ENCODE measurements at places on chromosomes 7 and 10.

DNA sequence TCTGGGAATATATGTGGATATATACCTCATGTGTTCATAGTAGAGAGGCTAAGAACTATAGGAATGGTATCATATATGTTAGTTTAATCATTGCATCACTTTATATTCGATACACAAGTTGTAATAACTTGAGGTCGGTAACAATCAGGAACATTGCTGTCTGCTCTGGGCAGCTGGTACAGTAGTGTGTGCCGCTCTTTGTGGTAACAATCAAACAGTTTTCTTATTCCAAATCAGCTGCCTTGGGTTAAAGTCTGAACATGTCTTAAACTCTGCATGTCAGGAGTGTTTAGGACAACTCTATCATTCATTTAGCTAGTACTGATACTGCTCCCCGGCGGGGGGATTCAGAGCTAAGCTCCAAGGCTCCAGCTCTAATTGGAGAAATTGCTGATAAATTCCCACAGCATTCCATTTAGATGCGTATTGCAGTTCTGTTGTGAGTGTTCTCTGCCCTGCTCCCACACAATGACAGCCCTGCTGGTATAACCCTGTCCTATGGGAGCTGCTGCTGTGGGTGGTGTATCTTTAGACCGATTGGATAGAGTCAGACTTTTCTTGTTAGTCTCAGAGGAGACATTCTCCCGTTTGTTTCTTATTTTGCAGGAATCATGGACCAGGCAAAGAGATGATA is 707.5 kb upstream of the FZD8 start:
- no peak for DNase-seq

GRCh38 chr10:132685921-132686680 is 99.8 kb downstream of the NKX6-2 start:
- no peak for DNase-seq

GRCh38 chr10:75870039-75870645 is 438.7 kb downstream of the LRMDA start:
- DNase-seq: no peak

GRCh38 chr7:43925984-43926797 is at the start of gene UBE2D4:
Gene UBE2D4, plus strand, starts transcription at chr7:43926436. Its CDS starts 97 bp downstream, at chr7:43926533.
- peak; percentile 73 for DNase-seq

- no peak for DNase-seq
Observed at GRCh38 chr7:131826960-131827359, 270.5 kb upstream of the PODXL start.

DNA sequence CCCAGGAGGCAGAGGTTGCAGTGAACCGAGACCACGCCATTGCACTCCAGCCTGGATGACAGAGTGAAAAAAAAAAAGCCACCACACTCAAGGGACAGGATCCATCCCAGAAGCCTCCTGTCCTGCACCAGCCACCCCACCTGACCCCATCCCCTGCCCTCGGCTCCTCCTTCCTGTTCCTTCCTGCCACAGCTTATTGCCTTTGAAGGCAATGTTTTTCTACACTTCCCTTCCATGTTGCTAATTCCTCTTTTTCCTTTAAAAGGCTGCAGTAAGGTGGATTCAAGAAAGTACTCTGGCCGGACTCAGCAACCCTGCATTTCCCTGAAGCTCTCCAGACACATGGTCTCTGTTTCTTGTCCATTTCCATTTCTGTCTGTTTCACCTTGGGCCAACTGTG is 80.9 kb downstream of the FAM171A1 start:
- no peak for DNase-seq

DNA sequence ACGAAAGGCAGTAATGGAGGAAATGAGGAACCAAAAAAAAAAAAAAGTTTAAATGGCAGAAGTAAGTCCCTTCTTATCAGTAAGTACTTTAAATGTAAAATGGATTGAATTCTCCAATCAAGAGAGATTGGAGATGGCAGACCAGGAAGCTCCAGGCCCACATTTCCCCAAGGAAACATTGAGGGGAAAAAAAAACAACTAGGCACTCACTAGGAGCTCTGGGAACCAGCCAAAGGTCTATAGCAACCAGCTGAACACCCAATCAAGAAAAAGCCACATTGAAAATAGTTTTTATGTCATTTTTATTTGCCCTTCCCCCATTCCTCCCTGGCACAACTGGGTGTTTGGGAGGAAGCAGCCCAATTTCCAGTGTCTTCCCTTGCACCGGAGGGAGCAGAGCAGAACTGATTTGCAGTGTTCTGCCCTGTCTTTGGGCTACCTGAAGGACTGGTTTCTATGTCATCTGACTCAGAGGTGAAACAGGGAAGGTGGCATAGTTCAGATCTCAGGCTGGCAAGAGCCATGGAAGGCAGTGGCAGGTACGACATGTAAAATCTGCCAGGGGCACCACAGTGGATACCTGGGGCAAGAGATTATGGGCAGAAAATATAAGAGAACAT is 121.9 kb downstream of the SMURF1 start:
- DNase-seq: no peak

DNA sequence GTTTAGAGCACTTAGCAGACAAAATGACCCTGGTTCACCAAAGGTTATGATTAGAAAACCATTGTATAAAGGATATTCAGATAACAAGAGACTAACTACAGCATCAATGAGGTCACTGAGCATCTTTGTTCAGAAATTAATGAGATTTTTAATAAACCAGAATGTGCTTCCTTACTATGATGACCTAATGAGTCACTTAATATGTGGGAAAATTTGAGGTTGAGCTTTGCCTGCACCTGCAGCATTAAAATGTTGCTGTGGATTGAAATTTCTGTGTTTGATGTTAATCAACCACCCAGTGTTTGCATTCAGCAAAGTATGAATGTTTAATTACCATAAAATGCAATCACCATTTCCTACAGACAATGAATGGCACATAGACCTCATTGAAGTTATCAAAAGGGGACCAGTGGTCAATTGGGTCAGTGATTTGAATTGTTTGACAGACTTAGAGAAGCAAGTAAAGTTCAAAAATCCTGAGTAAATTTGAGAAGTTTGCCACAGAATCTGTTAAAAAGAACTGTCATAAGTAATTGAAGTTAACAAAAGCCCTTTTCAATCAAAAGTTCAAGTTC is 45.8 kb downstream of the EXOC6 start:
- no peak for DNase-seq

DNA sequence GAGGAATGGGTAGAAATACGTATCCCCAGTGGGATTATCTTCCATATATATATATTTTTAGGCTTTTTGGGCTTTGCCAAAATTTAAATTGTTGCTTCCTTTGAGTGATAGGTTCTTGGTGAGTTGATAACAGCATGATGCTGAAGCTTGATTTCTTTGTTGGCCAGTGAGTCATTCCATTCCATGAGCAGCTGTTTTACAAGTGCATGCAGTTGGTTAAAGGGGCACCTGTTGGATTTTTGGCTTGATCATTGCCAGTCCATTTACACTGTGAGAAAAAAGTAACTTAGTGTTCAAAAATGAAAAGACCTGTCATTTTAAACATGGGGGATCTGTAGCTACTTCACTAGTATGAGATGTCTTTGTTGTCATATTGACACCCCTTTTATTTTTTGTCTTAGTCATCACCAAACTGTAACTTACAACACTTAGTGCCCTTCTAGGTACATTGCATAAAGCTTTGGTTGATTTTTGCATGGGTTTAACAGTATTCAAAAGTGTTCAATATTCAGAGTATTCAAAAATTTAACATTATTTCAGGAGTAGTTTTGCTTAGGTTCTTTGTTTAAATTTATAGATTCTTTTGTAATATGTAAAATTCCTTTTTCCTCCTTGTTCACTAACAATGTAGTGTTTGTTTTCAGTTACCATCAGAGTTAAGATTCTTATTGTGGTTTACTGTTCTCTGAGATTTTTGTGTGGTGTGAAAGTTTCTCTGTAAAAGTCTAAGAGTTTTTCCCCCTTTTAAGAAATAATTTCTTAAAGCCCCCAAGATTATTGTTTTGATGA is 8.8 kb downstream of the AKAP9 start:
- no peak for DNase-seq

GRCh38 chr7:132779164-132779563 is 202.9 kb upstream of the PLXNA4 start:
- no peak for DNase-seq

GRCh38 chr10:79050896-79051555 is 17.7 kb upstream of the ZMIZ1 start:
- no peak for DNase-seq

DNA sequence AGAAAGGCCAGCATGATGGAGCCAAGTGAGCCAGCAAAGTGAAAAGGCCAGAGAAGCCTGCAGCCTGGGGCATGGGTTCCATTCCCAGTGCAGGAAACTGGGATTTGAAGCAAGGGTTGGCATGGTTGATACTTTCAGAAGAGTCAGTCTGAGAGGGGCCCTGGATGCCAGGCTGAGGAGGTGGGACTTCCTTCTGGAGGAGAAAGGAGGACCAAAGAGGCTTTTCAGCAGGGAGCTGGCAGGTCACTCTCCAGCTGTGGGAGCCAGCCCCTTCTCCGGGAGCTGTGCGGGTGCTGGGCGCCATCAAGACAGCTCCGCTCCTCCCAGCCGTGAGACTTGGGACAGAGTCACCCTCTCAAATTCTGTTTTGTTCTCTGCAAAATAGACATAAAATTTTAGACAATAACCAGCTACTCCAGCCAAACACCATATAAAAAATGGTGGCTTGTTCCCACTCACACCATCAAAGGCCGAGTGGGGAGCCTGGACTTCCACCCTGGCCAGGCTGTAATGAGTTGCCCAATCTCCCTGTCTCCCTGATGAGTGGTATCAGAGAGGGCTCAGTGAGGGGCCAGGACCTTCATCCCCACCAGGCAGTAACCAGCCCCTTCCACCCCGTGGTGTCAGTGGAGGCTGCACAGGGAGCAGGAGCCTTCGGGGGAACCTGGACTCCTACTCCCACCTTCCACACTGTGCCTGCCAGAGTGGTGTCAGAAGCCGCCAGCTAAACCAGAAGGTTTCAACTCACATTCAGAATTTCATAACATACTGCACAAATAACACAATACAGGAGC is 133.6 kb upstream of the RET start:
- no peak for DNase-seq

DNA sequence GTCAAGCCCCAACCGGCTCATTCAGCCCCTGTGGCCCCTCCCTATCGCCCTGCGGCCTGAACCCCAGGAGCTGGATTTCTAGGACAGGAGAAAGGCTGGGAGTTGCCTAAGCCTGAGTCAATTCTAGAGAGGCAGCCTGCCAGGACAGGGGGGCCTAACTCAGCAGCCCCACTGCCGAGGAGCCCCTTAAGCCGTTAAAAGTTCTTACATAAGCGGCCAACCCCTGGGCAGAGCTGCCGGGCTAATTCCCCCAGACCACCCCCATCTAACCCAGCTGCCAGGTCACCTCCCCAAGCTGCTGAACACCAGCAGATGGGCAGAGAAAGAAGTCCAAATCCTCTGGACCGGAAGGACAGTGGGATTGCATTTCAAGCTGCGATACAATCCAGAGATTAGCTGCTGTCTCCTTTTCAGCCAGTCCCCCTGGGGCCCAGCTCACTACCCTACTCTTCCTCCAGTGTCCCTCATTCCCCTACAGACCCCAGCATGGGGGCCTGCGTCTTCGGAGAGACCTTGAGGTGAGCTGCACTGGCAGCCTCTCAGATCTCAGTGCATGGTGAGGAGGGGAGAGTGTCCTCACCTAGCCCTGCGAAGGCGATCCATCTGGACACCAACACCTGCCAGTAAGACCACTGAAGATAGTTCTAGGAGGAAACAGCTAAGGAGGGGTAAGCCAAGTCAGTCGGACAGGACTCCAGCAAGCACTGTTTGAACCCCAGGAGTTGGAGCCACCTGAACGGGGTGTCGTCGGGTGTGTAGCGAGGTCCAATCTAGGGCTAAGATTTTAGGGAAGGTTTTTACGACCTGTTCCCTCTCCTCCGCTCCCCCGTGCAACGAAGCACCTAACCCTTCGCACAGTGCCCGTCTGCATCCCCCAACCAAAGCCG is 830 bp downstream of the IMPDH1 start:
- no peak for DNase-seq

GRCh38 chr7:1709900-1710299 is 39.8 kb downstream of the ELFN1 start:
- no peak for DNase-seq

DNA sequence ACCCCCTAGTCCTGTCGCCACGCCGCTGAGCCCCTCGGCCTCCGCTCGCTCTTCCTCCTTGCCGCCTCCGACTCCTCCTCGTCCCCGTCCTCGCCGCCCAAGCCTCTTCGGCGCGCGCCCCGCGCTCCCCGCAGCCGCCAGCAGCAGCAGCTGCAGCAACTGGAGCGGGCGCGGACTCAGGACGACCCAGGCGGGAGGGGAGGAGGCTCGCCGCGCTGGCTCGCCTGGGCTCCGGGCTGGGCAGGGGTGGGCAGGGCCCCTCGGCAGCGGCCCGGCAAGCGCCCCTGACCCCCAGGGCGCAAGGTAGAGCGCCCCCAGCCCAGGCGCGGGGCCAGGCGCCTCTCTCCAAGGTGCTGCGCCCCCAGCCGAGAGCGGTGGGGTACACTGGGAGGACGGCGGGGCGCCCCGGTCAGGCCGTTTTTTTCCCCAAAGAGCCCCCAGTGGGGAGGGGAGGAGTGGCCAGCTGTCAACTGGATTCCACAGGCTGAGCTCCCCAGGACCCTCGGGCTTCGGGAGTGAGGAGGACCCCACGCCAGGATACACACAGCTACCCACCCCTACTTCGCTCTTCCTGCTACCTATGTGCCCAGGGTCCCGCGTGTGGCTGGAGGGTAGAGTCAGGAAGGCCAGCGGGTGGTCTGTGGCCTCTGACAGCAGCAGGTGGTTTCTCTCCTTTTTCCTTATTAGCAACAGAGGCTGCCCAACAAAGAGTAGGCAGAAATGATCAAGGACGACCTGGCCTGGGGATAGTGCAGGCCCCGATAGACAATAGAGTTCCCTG is 903 bp upstream of the KCNMA1 start:
- DNase-seq: no peak

- no peak for DNase-seq
Observed at GRCh38 chr10:132187430-132188138, 836 bp downstream of the DPYSL4 start.

DNA sequence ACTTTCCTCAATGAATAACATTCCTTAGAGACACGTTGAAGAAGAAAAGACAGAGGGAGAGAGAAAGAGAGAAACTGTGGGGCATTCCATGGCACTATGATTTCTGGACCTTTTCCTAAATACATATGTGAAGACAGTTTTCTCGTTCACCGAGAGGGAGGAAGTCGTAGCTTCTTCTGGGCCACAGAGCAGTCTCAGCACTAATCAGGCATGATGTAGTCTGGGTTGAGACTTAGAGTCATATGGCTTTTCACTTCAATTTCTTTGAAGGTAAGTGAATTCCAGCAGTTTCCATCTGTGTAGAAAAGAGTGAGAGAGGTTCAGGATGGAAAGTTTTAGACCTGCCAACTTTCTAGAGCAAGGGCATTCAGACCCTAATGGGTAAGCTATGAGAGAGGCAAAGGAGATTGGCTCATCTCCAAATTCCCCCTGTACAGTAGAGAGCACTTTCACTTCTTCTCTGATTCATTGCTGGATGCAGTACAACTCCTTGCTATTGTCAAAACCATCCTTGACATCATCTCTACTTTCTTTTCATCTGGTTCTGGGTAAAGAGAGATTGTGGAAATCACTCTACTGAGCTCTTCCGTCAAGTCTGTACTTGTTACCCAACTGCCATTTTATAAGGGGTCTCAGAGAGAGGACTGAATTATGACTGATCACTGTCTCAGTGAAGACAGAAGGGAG is 31.5 kb upstream of the OR9A4 start:
- no peak for DNase-seq
